CD8-positive, alpha-beta T cell (primary cell): ENCODE measurements at places on chromosomes 7 and 10.

DNA sequence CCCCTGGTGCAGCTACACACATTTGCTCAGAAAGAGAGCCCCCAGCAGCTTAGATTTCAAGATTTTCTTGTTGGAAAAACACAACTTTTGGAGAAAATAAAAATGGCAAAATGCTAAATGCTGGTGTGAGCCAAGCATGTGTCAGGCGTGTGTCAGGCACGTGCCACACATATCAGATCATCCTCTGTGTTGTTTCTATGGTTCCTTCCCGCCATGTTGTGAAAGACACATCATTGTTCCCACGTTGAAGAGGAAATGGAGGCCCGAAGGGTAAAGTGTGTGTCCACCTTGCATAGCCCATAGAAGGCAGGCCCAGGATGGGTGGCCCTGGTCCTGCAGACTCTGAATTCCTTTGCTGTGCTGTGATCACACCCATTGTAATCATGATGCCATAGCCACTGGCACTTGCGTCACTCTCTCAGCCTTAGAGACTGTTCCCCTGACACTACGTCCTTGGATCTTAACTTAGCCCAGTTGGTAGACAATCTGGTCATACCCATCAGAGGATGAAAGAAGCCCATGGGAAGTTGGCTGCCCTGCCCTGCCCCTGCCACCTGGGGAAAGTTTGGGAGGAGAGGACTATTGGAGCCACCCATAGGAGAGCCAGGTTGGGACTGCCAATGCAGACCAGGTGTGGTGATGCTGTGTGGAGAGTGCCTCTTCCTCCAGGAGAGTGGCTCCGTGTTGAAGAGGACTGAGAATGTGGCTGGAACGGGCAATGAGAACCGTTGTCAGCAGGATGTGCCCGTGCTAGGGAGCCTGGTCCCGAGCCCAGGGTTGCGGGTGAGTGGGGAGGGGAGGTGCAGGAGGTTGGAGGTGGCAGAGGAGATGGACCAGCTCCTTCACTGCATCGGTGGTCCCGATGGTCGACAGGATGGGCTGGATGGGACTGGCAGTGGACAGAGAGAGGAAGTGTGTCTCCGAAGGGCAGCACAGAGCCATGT, 65.6 kb upstream of the IGFBP3 start:
- no peak for DNase-seq

- DNase-seq, result no peak
Measured at GRCh38 chr10:12228851-12229250, 32.9 kb downstream of the CDC123 start.

DNA sequence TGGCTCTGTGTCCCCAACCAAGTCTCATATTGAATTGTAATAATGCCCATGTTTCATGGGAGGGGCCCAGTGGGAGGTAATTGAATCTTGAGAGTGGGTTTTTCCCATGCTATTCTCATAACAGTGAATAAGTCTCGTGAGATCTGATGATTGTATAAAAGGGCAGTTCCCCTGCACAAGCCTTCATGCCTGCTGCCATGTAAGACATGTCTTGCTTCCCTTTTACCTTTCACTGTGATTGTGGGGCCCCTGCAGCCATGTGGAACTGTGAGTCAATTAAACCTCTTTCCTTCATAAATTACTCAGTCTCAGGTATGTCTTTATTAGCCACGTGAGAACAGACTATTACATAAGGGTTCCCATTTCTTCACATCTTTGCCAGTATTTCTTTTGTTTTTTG, 97.1 kb upstream of the CPXM2 start:
- DNase-seq, result no peak

DNA sequence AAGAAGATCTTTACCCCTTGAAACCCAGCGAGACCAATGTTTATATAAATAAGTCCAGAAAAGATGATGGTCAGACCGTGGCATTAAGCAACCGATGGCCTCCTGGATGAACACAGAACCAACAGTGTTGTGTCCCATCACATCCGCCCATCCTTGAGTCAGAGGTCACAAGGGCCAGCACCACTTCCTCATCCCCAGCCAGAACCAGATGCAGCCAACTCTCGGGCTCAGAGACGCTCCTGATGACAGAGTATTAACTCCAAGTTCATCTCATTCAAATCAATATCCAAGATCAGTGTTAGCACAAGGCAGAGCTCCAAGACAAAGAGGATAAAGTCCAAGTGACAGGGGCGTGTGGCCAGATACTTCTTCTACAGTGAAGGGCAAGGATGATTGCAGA, 63.5 kb downstream of the FAM53B start:
- no peak for DNase-seq

DNA sequence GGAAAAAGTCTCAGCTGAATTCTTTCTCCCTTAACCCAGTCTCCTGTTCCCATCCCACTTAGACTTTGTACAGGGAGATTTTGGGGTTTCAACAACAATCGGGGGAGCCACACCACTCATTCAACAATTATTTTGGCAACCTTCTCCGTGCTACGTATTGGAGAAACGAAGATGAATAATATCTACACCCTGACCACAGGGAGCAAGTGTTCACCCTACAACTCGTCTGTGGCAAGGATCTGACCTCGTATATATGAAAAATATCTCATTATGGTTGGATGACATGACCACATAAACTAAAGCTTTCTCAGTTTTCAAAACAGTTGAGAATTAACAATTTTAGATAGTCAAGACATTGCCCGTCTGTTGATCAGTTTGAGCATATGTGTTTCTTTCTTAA, 302.1 kb downstream of the CACNA2D1 start:
- no peak for DNase-seq

DNA sequence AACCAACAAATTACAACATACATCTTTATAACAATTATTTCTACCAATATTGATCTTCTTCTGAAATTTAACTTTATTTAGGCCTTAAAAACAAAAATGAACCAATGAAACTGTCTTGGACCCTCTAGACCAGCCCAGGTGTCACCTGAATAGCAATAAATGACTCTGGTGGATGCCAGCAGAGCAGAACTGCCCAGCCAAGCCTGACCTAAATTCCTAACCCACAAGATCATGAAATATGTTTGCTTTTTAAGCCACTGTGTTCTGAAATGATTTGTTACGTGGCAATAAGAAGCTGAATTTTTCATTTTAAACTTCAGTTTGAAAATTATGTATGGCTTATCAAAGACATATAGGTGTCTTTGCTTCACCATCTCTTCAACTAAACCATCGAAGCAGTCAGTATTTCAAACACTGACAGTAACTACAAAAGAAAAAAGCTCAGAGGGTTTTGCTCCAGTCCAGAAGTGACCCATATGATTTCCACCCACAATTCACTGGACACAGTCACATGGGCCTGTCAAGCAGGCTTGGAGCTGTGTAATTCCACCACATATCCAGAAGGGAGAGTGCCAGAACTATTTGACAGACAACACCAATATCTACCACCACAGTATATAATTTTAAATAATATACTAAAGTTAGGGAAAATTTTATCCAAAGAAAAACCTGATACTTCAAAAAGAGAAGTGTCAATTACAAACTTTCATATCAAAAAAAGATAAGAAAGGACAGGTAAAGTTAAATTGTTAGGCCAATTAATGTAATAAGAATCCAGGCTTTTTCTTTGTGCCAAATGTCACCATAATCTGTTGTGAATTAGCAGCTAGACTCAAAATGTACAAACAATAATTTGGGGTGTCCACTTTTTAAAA, 94.5 kb downstream of the KMT2C start:
- DNase-seq, result no peak
